Body of pancreas (tissue), 4 donors: ENCODE measurements at places on chromosomes 3 and 15. TPM values are rescaled to one million over a fixed set of nuclear protein-coding genes. Genes with fewer than 3 reads are reported as not detected.

CPOX gene
- total RNA-seq: 25.4 TPM

UCN2 gene
- total RNA-seq: not detected

LRTM1 gene
- total RNA-seq: not detected

CYP19A1 gene
- total RNA-seq: 0.26 TPM

TMEM207 gene
- not detected for total RNA-seq

CCPG1 gene
- 71.9 TPM for total RNA-seq

KCNMB3 gene
- 6.5 TPM for total RNA-seq

ITPKA gene
- total RNA-seq: 0.33 TPM

A4GNT gene
- 1.8 TPM for total RNA-seq

SOX2 gene
- total RNA-seq: 1.3 TPM

FANCD2OS gene
- total RNA-seq: not detected

KBTBD8 gene
- 0.78 TPM for total RNA-seq

NCEH1 gene
- total RNA-seq: 10.1 TPM

FBXL2 gene
- 5.3 TPM for total RNA-seq

INKA1 gene
- total RNA-seq: not detected

SLC27A2 gene
- 3.9 TPM for total RNA-seq

DNA sequence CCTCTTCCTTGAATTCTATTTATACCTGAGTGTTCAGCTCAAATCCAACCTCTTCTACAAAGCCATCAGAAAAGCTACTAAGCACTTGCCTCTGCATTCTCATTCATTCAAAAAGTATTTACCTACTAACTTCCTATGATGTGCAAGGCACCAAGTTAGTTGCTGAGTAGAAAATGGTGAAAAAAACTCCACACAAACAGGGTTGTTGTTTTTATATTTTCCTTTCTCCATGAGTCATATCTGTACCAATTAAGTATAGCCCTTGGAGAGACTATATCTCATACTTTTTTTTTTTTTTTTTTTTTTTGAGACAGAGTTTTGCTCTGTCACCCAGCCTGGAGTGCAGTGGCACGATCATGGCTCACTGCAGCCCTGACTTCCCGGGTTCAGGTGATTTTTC, 67.7 kb downstream of the IGF2BP2 start:
- no peak for DNase-seq

GRCh38 chr3:184691397-184692231, 20.2 kb downstream of the MAGEF1 start:
- no peak for DNase-seq

GRCh38 chr3:150317469-150317868, 90.6 kb upstream of the TSC22D2 start:
- DNase-seq: no peak

DNA sequence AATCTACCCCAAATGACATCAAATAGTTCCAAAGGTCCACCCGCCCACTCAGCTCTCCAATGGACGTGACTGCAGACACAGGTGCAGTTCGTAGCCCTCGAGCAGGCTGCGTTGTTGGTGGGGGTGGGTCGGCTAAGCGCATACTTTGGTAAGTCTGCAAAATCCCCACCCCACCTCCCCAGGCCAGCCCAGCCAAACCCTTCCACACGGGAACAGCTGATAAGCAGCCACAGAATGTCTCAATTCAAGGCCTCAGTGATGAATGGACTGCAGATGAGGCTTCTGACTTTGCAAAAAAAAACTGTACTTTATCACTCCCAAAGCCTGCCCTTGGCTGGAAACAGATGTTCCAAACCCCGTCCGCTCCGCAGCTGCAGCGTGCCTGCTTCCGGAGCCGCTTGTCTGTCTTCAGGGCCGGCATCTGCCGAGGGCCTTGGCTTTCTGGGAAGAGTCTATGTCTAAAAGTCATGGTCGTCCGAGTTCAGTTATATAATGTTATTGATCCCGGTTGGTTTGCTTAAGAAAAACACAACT, 38.2 kb downstream of the PCSK6 start:
- DNase-seq: peak; percentile 44

GRCh38 chr3:42635111-42635510, 18.4 kb upstream of the ZBTB47 start:
- DNase-seq: no peak

- no peak for DNase-seq
Measured at GRCh38 chr3:114389156-114389555, 95.3 kb downstream of the TIGIT start.

- no peak for DNase-seq
Measured at GRCh38 chr3:9345041-9345440, 17.8 kb upstream of the THUMPD3 start.

DNA sequence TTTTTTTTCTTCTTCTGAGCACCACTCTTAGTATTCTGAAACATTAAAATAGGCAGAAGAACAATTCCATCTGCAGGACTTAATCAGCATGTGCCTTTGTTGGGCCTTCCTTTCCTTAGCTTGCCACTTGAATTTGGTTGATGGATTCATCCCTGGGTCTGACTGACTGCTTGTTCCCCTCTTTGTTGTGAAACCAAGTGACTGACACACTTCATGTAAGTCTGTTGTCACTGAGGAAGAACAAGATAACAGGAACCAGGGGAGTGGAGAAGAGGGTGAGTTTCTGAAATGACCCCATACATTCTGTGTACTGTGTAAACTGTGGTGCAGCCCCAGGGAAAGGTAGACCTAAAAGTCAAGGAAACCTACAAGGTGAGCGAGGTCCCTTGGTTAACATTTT, 188.7 kb upstream of the TBC1D5 start:
- DNase-seq: no peak

DNA sequence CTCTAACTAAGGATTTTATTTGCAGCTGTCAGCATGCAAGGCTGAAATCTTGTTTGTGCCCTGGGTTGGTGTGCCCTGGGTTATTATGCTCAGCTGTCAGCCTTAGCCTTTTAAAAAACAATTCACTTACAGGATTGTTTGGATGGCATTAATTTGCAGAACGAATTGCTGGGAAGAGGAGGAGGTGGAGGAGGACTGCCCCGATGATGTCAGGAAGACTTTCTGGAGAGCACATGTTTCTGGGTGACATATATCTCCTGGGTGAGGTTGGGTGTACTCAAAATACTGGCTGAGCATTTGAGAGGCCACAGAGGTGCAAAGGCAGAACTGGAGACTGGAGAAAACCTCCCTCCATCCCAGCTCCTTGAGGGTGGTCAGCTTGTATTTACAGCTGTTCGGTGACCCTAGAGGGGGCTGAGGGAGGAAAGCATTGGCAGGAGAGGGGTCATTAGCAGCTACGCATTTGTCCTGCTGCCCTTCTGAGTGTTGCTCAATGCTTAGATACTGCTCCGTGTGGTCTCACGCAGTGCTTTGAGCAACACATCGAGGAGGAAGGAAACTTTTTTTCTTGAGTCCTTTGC, 59.8 kb upstream of the PSMD6 start:
- DNase-seq: no peak

- peak; percentile 89 for DNase-seq
Measured at GRCh38 chr3:184234224-184234623, 4.8 kb downstream of the VWA5B2 start.

GRCh38 chr15:39172380-39173281, 408.2 kb upstream of the THBS1 start:
- DNase-seq: peak; percentile 33

- no peak for DNase-seq
Measured at GRCh38 chr3:136473716-136474326, 223.7 kb downstream of the PCCB start.

- no peak for DNase-seq
Measured at GRCh38 chr15:31136016-31136415, 34.5 kb upstream of the TRPM1 start.

DNA sequence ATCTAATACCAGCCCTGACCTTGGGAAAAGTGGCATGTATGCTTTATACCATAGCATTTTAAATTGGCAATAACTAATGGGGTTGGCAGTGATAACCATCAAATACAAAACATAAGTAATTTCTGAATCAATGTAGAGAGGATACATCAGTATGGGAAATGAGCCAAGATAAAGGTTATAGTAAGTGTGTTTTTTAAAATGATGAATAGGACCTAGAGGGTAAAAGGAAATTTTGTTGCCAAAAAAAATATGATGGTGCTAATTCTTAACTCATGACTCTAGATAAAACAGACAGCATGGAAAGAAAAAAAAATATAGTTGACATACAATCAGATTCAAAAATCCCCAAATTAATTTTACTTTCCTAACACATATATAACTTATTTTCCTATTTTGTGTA, 75.4 kb upstream of the ROBO1 start:
- DNase-seq: no peak

- no peak for DNase-seq
Measured at GRCh38 chr15:51403072-51403878, 61.8 kb downstream of the GLDN start.

DNA sequence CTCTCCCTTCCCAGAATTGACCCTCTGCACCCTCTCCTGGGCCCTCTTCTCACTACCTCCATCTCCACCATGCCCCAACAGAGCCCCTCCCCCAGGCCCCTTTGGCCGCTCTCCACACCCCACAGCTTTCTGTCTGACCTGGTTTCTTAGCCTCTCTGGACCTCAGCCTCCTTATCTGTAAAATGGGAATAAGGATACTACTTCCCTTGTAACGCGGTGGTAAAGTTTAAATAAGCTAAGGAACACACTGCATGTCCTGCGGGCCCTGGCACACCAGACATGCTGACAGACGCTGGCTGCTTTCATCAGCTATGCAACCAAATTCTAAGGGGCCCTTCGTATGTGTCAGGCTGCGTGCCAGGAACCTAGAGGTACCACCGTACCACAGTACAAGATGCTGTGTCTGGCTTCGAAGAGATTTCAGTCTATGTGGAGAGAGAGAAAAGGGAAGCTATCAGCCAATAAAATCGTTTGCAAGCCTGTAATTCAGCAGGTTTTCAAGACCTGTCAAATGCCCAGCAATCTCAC, 777 bp upstream of the SLC51A start:
- no peak for DNase-seq

- DNase-seq: no peak
Measured at GRCh38 chr3:152314677-152315353, 46.1 kb downstream of the MBNL1 start.

DNA sequence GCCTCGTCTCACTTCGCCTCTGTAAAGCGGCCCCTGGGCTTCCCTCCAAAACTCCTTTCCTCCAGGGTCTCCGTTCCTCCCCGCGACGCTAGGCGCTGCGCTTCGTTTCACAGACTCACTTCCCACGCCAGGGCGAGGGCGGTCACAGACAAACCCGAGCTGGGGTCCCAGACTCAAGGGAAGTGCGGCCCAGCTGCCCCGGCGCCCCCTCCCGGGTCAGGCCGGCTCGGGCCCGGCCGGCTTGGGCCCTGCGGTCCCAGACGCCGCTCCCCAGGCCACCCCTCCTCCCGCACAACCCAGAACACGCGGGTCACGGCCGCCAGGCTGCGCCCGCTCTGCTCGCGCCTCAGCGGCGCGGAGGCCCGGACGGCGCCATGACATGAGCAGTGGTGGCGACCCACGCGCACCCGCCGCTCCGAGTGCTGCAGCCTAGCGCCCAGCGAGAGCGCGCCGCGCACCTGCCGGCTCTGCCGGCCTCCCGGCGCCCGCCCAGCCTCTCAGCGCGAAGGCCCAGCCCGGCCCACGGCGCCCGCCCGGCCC, 547 bp downstream of the NUP210 start:
- DNase-seq: peak; percentile 65

DNA sequence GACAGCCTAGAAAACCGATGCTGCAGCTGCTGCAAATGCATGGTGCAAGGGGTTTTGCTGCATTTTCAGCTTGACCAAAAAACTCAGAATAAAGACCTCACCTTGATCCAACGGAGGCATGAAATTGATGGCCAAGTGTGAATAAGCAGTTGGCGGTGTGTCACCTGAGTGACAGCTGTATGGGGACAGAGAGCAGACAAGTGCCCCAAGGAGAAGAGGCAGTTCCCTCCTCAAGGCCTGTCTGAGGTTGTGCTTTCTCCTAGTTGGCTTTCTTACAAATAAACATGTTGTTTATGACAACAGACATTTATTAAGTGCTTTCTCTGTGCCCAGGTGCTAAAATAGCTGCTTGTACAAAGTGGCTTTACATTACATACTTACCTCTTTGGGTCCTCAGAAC, 10.3 kb downstream of the PGPEP1L start:
- DNase-seq: no peak

DNA sequence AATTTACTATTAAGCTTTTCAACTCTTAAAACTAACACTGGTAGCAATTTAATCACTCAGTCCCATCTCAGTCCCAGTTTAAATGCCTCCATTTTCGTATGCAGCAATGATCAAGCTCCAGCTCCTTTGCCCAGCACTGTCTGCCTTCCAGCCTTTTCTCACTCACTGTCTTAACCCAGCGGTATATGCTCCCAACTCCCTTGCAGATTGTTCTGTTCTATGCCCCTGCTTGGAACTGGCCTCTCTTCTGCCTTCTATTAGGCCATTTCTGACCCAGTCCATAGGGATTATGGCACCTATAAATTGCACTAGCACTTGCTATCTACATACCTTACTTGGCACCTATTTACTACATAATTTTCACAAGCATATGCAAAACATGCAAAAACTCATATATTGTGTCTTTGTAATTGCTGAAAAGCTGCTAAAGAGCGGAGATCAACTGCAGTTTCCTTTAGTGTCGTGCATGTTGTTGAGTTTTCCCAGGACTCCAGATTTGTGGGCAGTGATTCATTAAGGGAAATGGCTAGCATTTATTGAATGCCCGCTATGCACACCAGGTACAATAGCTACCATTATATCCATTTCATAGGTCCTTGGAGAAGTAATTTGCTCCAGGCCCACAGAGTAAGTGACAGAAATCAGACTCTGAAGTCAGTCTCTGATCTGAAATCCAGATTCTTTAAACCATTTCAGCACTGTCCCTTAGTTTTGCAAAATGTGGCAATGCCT, 24.4 kb downstream of the CRBN start:
- no peak for DNase-seq

DNA sequence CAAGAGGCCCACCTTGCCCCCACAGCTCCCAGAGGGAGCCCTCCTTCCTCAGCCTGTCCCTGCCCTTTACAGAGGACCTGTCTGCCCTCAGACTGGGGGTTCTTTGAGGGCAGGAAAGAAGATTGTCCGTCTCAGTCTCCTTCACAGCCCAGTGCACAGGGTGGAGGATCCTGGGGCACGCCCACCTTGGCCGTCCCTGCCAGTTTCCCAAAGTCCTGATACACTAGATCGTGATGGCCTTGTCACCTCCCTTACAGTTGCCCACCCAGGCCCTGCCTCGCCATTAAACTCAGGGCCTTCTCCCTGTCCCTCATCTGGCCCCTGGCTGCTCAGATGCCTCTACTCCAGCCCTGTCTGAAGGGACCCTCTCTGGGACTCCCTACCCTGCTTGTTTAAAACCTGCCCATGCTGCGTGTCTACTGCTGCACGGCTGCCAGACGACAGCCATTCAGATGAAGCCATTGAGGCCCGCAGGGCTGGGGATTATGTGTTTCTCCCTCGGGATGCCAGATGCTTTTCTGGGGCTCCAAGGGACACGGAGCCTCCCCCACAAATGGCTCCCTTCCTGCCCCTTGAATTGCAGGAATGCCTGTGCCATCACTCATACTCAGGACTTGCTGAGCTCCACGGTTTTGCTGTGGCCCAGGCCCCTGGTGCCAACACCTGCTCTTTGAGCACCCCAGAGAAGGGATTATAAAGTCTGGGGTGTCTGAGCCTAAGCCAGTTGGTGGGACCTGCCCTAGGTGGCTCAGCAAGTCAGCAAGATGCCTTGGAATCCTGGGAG, 27.8 kb downstream of the ACSBG1 start:
- no peak for DNase-seq

- no peak for DNase-seq
Measured at GRCh38 chr3:168459226-168459784, 363.6 kb upstream of the GOLIM4 start.
